ENCODE measurements at places on chromosomes 11 and 22. TPM values are rescaled to one million over a fixed set of nuclear protein-coding genes. Genes with fewer than 3 reads are reported as not detected.

GRCh38 chr11:119729951-119730613 lies 1.1 kb upstream of the NECTIN1 start:
- DNase-seq = peak; percentile 53

- DNase-seq = no peak
These were observed 7.4 kb upstream of the PATL1 start for GRCh38 chr11:59676205-59676604.

GRCh38 chr11:104332110-104332509 lies 168.2 kb upstream of the PDGFD start:
- DNase-seq = no peak

The MRGPRX4 gene
- not detected for polyA plus RNA-seq

DNA sequence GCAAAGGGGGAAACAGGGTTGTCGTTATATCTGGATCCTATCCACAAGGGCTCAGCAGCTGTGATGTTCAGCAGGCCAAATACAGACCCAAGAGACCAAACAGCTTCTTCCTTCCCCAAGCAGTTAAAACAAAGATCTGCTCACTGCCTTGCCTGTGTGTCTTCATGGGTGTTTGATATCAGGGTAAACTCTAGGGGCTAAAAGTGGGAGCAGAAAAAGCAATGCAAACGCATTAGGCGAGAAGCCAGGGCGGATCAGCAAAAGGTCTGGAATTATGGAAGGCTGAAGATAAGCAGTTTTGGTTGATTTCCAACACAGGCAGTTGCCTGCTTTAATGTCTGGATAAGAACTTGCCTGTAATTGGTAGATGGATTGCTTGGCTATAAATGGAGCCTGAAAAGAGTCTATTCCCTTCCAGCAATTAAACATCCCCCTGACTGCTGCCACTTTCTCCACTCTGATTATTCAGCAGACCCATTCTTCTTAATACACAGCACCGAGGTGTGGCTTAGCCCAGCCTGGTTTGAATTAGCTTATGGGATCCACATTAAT lies 126.3 kb downstream of the COMMD9 start:
- no peak for DNase-seq

All from kidney (tissue), 22 donors.